ENCODE measurements at places on chromosomes 2 and 18.

DNA sequence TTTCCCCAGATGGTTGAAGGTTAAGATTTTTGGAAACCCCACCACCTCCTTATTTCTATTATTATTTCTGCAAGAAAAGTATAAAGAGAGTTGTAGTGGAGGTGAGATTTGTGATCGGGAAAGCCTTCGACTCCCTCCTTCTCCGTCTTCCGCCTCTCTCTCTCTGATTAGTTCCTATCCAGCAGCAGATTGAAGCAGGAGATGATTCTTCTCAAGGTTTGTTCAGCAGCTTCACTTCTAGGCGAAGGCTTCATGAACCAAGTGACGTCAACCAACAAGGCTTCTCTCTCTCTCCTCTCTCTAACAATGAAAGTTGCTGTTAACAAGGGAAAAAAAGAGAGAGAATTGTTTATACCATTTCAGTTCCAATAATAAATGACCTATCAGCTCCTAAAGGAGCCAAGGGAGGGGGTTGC, at the start of gene BAZ2B:
Gene BAZ2B, minus strand, starts transcription at position 263 of the 416 bp plus-strand sequence. CDS start 137,829 bp downstream, outside the sequence.
- peak; percentile 80 for DNase-seq

DNA sequence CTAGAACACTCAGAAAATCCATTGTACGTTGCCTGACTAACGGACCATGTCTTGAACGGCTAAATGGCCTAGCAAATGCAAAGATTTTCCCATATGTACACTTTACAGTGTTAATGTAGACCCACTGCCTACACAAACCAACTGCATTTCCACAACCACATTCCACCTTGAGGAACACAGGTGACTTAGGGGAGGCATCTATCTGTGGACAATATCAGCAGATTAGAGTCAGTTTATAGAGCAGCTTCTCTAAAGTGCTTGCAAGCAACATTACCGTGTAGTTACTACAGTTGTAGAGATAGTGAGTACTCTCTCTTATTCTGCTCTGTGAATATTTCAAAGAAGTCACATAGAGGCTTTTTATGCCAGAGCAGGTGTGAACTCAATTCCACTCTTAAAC, 139.6 kb downstream of the TCF4 start:
- DNase-seq, result no peak

DNA sequence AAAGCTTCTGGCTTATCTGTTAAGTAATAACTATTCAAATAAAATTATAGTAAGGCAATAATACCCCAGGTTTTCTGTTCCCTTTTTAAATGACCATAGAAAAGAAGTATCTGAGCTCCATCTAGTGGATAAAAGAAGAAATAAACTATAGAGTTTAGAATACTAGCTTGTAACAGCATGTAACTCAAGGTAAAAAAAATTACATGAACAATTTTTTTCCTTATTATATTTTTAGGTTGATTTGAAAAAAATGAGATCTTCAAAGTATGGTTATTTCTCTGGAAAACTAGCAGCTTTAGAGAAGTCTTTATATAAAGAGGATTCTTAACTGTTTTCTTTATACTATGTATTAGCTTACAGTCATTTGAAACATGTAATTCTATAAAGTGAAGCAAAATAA, 58.1 kb downstream of the NCKAP1 start:
- peak; percentile 4 for DNase-seq

DNA sequence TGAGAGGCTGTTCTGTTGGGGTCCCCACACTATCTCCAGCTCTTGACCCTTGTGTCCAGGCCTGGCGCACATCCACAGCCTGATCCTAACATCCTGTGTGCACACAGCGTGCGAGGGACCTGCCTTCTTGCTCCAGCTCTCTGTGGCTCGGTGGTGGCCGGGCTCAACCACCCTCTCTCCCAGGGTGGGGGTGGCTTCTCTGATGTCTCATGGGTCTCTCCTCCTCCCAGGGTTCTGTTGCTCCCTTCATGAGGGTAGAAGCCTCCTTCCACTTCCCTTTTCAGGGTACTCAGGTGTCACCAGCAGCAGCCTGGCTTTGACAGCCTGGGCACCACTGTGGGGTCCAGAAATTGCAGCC, 196.9 kb upstream of the RAB6C start:
- no peak for DNase-seq

DNA sequence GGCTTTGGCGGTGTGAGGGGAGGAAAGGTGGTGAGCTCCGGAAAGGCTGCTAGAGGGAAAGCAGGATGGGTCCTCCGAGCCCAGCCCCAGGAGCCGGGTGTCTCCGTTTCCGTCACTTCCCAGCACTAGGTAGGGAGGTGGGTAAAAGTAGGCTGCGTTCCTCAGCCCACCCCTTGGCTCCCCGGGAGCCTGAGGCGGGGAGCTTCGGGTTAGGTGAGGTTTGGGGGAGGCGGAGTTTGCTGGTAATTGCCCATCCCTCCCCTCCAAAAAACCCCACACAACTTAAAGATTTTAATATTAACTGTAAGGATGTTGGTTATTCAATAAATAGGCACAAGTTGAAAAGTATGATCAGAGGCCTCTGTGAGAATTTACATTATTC, 552 bp upstream of the ATF2 start:
- no peak for DNase-seq

DNA sequence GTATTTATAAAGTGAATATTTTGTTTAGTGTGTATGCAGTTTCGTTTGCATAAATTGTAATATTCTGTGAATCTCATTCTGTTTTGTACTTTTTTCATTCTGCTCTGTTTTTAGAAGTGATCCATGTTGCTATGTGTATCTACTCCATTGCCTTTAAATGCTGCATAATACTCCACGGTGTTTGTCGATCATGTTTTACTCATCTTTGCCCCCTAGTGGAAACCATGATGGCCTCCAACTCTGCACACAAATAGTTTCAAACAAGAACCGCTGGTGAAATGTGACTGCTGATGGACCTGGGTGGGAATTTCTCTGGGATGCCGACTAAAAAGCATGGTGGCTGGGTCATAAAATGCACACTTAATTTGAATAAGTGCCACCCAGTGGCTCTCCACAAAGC, 32.0 kb upstream of the SKOR2 start:
- no peak for DNase-seq
